ENCODE measurements at places on chromosomes 7 and 10.

- DNase-seq: no peak
These were observed 99.1 kb downstream of the UNCX start for GRCh38 chr7:1331561-1332467.

GRCh38 chr7:81929386-81929785 lies 159.5 kb upstream of the HGF start:
- no peak for DNase-seq

- DNase-seq: no peak
These were observed 10.4 kb downstream of the RNF133 start for GRCh38 chr7:122688400-122688998.

DNA sequence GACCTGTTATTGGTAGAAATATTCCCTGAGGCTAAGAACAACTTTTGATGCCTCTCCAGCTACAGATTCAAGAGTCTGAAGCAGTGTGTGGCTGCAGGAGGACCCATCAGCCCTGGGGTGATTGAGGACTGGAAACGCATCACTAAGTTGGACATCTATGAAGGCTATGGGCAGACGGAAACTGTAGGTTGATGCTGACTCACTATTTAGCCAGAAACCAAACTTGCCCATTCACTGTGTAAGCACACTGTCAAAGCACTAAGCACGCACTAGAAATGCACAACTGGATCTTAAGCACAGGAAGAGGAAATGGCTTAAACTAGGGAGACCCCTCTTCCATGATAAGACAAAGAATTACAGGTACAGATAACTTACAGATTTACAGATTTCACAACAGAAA lies 20.8 kb downstream of the ACSM6 start:
- DNase-seq: no peak

DNA sequence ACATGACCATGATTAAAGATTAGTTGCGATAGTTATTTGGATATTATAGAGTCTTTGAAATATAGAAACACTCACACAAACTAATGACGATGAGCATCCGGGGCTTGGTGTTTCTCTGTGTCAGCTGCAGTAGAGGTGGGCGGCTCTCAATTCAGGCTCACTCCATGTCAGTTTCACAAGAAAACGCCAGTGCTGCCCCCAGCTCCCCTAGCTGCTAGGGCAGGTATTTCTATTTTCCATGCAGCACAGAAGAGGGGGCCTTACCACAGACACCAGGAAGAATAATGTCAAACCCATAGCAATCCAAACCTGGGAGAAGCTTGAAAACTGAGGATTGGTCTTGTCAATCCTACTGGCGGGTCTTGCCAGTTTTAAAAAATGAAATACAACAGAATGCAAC lies 197.1 kb downstream of the PHTF2 start:
- no peak for DNase-seq

- no peak for DNase-seq
These were observed 134.5 kb downstream of the DYNC1I1 start for GRCh38 chr7:95906851-95907250.

- DNase-seq: no peak
These were observed 92.4 kb downstream of the CTTNBP2 start for GRCh38 chr7:117780832-117781231.

DNA sequence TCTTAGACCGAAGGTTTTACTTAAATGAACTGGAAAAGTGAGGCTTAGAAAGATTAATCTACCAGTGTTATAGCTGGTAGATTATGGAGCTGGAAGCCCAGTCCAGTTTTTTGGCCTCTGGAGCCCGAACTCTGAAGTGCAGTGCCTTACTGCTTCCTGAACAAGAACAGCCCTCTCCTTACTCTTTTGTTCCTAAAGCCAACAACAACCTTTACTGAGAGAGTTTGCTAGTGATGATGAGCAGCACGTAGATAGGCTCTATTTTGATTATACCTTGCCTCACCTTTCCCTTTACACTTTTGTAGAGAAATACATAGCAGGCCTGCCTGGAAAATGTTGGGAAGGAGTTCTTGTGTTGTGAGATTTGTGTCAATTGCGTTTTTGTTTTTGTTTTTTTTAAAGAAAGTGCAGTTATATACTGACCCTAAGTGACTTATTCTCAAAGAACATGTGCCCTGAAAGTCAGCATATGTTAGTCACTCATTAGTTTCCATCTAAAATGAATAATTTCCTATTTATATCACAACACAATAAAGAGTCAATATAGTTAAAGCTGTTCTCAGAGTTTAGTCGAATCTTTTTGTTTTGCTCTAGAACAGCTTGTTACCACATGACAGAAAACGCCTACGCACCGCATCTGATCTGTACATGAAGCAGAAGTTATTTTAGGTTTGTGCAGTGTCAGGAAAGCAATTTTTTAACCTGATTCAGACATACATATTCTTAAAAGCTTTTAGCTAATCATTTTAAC lies 33.0 kb downstream of the PLEKHA1 start:
- no peak for DNase-seq

DNA sequence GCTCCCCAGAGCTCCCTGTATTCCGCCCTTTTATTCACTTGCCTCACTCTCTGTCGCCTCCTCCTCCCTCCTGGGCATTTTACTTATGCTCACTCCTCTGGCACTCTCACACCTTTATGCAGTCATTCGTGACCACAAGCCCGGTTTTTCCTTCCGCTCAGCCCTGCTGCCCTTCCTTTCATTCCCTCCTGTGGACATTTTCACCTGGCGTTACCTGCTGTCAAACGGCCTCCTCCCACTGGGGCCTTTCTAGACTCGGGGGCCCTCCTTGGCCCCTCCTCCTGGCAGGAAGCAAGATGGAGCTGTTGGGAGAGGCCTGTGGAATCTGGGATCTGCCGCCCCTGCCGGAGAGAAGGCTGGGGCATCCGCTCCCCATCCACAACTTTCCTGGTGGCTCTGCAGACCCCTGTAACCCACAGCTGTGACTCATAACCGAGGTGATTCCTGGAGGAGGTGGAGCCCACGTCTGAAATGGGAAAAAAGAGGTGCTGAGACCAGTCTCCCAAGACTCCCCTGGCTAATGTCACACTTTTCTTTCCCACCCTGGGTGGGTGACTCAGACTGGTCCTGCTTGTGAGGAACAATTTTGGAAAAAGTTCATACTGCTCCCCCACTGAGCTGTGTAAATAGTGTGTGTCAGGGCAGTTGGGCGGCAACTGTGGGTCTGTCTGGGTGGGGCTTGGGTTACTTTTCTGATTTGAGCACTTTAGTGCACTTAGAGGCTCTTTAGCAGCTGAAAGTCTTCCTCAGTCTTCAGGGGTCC lies 1.2 kb downstream of the VCL start:
- peak; percentile 1 for DNase-seq

DNA sequence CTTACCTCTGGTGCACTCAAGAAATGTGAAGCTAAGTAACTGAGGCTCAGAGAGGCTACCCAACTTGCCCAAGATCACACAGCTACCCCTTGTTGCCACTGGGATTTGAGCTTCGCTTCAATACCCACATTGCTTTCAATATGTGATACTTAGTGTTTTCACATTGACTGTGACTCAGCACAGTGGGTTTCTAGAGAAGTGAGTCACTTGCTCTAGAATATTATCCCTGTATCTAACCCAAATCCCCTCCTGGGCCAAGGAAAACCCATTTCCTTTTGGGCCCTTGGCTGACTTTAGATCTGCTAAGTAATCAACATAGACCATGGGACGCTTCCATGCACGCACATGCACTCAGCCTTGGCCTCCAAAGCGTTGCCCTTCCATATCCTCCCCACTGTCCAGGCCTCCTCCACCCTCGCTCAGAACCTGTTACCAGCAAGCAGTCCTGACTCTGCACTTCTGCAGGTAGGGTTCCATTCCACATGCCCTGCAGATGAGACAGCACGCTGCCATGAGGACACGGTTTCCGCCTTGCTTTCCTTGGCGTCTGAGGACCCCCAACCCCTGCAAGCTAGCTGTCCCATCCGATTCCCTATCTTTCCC lies 87.7 kb upstream of the CHST15 start:
- no peak for DNase-seq

GRCh38 chr10:122233857-122234348 lies 37.2 kb upstream of the BTBD16 start:
- DNase-seq: no peak

DNA sequence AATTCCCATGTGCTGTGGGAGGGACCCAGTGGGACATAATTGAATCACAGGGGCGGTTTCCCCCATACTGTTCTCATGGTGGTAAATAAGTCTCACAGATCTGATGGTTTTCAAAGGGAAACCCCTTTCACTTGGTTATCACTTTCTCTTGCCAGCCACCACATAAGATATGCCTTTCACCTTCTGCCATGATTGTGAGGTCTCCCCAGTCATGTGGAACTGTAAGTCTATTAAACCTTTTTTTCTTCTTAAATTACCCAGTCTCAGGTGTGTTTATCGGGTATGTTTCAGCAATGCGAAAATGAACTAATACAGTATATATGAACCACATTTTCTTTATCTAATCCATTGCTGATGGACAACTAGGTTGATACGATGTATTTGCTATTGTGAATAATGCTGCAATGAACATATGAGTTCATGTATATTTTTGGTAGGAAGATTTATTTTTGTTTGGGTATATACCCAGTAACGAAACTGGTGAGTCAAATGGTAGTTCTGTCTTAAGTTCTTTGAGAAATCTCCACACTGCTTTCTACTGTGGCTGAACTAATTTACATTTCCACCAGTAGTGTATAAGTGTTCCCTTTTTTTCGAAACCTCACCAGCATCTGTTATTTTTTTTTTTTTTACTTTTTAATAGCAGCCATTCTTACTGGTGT lies 70.0 kb upstream of the HGF start:
- no peak for DNase-seq

DNA sequence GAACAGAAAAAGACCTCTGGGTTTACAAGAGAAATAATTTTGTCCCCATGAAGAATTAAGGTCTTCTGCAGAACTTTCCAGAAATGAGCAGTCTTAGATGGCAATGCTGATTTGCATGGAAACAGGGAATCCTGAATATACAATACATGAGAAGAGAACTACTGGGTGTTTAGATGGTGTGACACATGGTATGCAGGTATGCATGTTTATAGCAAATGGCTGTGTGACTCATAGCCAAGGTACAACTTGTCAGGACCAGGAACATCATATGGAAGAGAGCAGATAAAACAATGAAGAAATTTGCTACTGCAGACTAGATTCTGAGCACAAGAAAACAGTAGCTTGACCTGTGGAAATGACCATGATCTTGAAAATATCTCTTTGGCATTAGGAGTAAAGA lies 907.8 kb downstream of the GATA3 start:
- no peak for DNase-seq

GRCh38 chr7:77740257-77740656 lies 44.0 kb downstream of the RSBN1L start:
- no peak for DNase-seq

DNA sequence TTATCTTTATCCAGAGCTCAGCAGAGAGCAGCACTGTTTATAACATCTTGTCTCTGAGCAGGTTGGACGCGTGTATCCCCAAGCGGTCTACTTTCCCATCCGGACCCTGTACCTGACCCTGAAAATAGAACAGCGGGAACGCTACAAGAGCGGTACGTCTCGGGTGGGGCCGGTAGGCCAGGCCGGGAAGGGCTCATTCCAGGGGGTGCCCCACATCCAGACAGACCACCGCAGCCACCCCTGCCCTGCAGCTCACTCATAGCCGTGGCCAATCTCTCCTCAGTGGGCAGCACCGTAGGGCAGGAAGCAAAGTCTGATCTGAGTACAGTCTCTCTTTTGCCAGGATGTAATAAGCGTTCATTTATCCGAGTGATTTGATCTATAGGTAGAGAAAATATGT lies 113.7 kb downstream of the TRRAP start:
- no peak for DNase-seq

DNA sequence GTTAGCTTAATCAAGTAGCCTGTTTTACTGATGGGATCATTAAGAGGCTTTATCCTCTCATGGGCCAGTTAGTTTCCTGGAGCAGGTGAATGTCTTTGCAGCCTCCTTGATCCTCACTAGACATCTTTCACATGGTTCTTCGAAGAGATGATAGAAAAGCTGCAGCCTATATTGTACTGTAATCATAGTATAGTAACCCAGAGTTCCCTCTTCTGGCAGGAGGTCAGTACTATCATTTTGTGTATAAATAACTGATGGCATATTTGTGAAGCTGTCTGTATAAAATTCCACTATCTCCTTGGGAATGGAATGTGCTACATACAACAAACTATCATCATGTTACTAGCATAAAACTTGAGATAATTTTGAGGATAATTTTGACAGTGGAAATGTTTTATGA lies 123.8 kb upstream of the PRPS1L1 start:
- no peak for DNase-seq

GRCh38 chr7:131219312-131220041 lies 108.2 kb upstream of the MKLN1 start:
- no peak for DNase-seq

GRCh38 chr10:3570131-3570729 lies 214.8 kb downstream of the KLF6 start:
- no peak for DNase-seq

DNA sequence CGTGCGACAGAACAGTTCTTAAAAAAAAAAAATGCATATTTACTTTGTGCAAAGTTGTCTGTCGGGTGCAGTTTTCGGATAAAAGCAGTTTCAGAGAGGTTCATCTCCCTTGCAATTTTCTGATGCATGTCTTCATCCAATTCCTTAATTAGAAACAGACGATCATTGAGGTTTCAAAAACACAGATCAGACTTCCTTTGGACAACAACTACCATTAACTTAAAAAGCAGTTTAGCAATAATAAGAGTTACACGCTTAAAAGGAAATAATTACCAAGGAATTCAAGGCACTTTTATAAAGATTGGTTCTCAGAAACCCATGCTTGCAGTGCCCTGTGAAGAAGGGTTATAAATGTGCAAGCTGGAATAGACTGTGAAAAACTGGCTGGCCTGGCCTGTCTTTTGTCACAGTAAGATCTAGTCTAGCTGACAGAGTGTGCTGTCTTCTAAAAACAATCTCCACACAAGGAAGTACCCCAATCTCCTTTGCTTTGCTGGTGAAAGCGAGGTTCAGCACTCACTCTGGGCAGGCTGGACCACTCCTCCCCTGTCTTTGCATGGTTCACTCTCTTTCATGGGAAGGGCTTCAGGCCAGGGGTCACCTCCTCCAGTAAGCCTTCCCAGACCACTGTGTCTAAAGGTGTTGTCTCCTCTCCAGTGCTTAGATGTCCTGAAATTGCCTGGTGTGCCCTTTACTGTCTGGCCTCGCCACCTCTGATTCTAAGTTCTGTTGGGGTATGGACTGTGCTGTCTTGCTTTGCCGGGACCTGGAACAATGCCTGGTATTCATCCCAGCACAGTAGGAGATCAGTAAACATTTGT lies 34.8 kb upstream of the HNRNPH3 start:
- no peak for DNase-seq

DNA sequence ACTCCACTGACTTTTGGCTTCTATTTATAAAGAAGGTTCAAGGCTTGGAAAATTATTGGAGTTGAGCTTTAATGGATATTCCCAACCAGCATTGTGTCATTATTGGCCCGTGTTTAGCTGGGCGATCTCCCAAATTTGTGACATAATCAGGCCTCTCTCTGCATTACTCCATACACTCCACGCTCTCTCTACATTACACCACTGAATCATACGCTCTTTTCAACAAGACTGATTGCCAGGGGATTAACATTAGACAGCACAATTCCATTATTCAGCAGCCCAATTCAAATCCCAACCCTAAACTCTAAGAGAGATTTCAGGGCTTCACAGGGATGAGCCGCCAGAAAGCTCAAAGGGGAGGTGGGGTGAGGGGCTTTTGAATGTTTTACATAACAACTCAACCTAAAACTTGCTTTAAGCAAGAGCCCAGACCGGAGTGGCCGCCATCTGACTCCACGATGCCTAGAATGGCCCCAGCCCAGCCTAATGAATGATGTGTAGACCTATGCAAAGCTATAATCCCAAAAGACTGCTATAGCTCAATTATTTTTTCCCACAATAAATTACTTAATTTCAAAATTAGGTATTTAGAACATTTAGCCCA lies 61.8 kb downstream of the FGFR2 start:
- no peak for DNase-seq

- DNase-seq: no peak
These were observed 25.3 kb upstream of the GJD4 start for GRCh38 chr10:35579726-35580422.

Measured in NCI-H1105 (cell line).